ENCODE measurements at places on chromosomes 3 and 15.

GRCh38 chr15:68487087-68487843 lies 55.3 kb upstream of the ITGA11 start:
- DNase-seq = no peak

- DNase-seq = no peak
Measured at GRCh38 chr3:39651993-39652739, 157.2 kb upstream of the MYRIP start.

GRCh38 chr15:76312540-76313174 lies 1.4 kb upstream of the ETFA start:
- no peak for DNase-seq

DNA sequence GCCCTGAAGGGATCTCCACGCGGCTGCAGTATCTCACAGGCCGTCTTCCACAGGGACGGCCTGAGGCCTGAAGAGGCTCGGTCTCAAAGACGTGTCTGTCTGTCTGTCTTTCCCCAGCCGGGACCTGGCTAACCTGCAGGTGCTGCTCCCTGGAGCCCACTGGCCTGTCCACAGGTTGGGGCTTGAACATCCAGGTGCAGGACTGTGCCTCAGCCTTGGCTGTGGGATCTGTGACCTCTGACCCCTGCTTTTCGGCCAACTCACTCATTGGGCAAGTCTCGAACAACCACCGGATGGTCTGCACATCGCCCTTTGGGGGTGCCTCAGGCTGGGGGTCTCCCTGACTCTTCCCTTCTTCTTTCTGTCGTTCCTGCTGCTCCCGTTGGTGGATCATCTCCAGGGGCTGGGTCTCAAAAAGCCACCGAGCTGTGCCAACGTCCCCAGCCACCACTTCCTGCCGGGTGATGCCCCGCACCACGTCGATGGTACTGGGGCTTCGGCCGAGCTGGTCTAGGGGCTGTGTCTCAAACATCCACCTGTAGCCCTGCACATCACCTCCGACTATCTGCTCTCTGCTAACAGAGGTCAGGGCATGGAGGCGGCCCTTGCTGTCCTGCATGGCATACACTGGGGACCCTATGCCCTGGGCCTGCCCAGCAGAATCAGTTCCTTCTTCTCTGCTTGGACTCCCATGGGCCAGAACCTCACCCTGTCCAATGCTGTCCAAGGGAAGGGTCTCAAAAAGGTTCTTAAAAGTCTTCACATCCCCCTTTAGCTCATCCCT lies 4.8 kb downstream of the XIRP1 start:
- no peak for DNase-seq

- no peak for DNase-seq
Measured at GRCh38 chr3:195129644-195130492, 141.1 kb downstream of the XXYLT1 start.

- no peak for DNase-seq
Measured at GRCh38 chr15:82648257-82649103, 1.3 kb upstream of the CPEB1 start.

- DNase-seq = no peak
Measured at GRCh38 chr15:78906316-78906620, 33.6 kb downstream of the MORF4L1 start.

GRCh38 chr3:14598143-14598569 lies 53.4 kb upstream of the CCDC174 start:
- DNase-seq = peak; percentile 5

GRCh38 chr3:160169139-160169976 lies 55.9 kb upstream of the C3orf80 start:
- no peak for DNase-seq

DNA sequence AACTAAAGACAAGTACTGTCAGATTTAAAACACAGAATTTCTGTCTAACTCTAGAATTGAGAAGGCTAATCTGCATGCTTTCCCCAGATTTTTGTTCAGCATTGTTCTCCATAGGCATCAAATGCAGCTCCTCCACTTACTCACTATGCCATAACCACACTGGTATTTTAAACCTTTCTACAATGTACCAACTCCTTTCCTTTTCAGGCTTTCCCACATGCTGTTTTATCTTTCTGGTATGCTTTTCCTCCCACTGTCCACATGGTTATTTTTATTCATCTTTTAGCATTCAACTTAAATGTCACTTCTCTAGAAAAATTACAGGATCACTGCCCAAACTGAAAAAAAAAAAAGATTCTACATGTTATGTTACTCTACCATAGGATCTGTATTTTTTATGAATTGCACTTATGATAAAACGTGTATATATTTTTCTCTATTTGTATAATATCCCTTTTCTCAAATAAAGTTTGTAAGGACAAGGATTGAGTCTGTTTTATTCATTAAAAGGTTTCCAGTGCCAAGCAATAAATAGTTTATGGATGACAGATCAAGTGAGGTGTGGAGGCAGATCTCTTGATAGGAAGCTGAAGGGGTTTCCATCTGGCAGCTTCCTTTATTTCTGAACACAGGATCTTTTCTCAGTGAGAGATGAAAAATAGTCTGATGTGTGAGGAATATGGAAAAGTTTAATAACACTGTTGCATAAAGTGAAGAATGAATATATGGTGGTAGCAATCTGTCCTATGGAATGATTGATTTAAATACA lies 1064.5 kb downstream of the ZPLD1 start:
- DNase-seq = no peak

DNA sequence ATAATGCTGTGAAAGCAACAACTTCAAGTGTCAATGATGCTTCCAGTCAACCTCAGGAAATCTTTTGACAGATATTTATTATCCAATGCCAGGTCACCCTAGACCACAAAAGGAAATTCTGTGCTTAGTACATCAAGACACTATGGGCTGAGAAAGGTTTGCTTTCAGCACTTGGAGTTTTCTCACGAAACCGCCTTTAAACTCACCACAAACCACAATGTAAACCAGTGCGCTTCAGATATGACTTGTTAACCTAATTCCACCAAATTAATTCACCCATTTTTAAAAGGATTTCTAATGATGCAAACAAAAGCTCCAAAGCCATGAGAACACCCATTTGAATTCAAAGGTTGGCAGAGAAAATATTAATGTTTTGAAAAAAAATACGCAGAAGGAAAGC lies 292.9 kb upstream of the NR2F2 start:
- DNase-seq = no peak

DNA sequence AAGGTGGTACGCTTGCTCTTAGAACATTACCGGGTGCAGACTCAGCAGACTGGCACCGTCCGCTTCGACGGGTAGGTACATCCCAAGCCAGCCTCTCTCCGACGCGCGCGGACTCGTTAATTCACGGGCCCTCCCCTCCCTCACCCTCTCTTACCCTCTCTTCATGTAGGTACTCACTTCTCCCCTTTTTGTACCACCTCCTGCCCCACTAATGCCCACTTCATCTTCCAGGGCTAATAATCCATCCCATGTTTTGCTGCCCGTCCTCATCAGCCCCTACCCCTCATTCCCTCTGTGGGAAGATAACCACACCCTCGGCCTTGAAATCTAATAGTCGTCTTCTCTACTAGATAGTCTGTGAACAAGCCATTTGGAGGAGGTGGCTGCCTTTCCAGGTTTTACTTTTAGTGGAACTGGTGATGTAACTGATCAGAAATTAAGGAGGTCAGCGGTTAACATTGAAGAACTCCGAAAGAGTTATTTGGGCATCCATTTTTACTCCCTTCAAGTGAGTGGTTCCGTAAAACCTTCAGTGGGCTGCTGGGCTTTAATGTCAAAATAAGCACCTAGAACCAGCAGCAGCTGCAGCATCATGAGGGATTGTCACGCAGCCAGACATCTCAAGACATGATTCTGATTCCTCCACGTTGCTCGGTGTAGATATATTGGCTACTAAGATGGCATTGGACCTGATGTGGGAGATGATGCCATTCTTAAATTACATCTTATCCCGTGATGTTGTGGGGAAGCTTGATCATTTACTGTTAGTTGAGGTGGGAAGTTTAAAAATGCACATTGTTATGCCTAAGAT lies 1.3 kb downstream of the FEM1B start:
- DNase-seq = no peak

DNA sequence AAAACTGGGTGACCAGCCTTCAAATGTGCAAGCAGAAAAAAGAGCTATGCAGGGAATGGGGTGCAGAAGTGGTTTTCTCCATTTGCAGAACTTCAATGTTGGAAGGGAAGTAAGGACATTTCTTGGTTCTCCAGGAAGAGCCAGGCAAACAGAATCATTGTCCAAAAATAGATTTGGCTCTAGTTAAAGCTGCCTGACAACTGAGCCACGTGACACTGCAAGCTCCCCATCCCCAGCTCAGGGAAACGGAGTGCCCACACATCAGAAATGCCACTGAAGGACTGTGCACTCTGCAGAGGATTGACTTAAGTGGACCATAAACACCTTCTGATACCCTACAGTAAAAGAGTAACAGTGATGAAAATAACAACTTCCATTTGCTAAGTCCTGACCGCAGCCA lies 195.6 kb upstream of the NSMCE3 start:
- no peak for DNase-seq

DNA sequence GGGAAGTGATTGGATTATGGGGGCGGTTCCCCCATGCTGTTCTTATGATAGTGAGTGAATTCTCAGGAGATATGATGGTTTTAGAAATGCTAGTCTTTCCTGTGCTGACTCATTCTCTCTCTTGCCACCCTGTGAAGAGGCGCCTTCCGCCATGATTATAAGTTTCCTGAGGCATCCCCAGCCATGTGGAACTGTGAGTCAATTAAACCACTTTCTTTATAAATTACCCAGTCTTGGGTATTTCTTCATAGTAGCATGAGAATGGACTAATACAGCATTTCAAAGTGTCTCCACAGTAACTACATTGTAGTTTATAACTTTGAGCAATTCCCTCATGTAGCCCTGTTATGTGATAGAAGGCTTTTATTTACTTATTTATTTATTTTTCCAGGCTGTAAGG lies 128.8 kb upstream of the CHRNA7 start:
- no peak for DNase-seq

- DNase-seq = no peak
Measured at GRCh38 chr3:107264888-107265287, 112.4 kb upstream of the CCDC54 start.

GRCh38 chr3:124774327-124774718 lies 44.1 kb downstream of the UMPS start:
- DNase-seq = no peak

DNA sequence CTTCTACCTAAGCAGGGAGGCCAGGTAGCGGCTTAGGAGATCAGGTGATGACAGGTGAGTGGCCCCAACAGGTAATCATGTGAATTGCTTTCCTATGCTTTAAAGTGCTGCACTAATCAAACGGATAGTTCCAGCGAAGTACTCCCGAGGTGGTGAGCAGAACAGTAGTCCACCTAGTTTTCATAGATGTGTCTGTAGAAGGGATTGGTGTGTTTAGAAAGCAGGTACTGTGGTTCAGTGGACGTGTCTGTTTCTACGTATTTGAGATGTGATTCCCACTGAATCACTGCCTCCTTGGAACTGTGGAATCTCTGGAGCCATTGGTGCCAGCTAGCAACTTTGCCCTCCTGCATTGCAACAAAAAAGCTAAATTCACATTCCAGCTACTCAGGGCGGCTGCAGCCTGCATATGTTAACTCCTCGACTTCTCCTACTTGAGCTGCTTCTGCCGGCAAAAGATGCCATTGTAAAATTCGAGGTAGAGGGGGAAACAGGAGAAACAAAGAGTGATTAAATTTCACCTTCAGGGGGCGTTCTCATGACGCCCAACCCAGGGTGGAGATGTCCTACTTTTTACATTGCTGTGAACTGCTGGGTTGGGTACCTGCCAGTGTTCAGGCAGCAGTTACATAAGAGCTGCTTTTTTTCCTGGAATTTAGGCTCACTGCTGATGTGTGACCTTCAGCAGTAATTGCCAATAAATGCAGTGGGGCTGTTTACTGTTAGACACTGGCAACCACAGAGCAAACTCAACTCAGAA lies 227.3 kb downstream of the ITPR1 start:
- no peak for DNase-seq

DNA sequence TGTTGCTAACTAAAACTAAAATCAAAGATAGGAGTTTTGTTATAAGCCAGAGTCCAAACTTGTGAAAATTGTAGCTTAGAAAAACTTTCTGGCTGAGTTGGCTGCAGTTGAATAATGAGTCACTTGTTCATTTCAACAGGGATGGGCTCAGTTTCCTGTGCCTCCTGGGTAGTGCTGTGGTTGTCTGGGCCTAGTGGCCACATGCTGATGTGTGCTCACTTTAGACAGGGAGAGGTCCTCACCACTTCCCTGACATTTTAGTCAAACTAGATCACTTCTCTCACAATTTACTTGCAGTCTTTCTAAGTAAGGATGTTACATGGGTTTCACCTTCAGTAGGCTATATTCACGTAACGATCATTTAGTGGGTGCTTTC lies 6.3 kb upstream of the UBE2Q2 start:
- DNase-seq = peak; percentile 16

DNA sequence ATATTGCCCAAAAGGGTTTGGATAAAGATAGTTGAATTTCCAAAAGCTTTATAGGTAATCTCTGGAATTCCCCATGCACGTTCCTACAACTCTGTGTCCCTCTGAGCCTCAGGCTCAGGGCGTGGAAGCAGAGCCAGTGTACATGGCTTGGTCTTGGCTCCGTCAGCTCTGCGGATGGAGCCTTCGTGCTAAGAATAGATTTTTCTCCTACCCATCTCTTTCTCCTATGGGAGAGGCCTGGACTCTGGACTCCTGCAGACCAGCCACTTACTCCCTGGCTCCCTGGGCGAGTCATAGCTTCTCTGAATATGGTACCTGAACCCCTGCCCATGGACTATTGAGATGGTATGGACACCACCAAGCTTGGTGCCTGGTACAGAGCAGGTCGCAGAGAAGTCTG lies 99.9 kb downstream of the EEFSEC start:
- no peak for DNase-seq

GRCh38 chr3:117531078-117531767 lies 821.6 kb downstream of the TUSC7 start:
- no peak for DNase-seq

DNA sequence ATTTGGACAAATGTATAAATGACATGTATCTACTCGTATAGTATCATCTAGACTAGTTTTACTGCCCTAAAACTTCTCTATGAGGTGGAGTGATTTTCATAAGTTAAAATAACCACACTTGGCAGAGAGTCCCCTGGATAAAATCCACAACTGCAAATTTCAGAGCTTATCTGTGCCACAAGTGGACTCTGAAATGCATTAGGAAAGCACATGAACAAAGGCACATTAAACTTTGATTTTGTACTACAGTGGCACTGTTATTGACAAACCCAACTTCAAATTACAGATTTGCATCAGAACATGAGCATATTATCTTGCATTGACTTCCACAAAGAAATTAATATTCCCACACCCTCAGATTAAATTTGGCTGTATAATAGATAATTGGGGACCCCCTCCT lies 58.1 kb upstream of the EIF5A2 start:
- no peak for DNase-seq

DNA sequence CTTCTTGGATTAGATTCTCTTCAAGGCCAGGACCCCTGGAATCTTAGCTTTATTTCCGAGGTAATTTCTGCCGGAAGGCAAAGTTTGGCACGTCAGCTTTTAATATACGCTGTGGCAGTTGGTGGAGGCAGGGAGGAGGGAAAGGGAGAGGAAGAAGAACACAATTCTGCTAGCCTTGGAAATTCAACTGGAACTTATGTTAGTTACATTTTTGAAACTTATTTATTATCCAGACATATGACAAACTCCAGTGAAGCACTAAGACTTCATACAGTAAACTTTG lies 100.1 kb upstream of the TSC22D2 start:
- no peak for DNase-seq

Measured in stimulated activated CD8-positive, alpha-beta memory T cell treated with anti-CD3 and anti-CD28 coated beads, Interleukin-4, amount 100 ng/mL, for 1 hour (primary cell).